ENCODE measurements at places on chromosomes 7 and 10. TPM values are rescaled to one million over a fixed set of nuclear protein-coding genes. Genes with fewer than 3 reads are reported as not detected.

The OR2A2 gene
- total RNA-seq: not detected

The MUC12 gene
- total RNA-seq: not detected

The STEAP1 gene
- 10.2 TPM for total RNA-seq

The FAM204A gene
- 75.2 TPM for total RNA-seq

The TECPR1 gene
- total RNA-seq: 86.2 TPM

The XRCC2 gene
- 5.3 TPM for total RNA-seq

The OR2A12 gene
- not detected for total RNA-seq

The SPDYE8 gene
- total RNA-seq: not detected

The CDCA7L gene
- total RNA-seq: 61.2 TPM

The CLRN3 gene
- not detected for total RNA-seq

The LIPM gene
- not detected for total RNA-seq

The ZCCHC24 gene
- total RNA-seq: 17.9 TPM
